CD4-positive, alpha-beta T cell treated with Interleukin-6 at 100 ng/mL for 8 hours (primary cell): ENCODE measurements at places on chromosomes 6 and 20.

- no peak for DNase-seq
Measured at GRCh38 chr20:11155156-11155756, 481.5 kb upstream of the JAG1 start.

GRCh38 chr6:147170269-147170668 lies 33.9 kb upstream of the STXBP5 start:
- no peak for DNase-seq

- no peak for DNase-seq
Measured at GRCh38 chr6:99607416-99608036, 893 bp downstream of the PRDM13 start.

DNA sequence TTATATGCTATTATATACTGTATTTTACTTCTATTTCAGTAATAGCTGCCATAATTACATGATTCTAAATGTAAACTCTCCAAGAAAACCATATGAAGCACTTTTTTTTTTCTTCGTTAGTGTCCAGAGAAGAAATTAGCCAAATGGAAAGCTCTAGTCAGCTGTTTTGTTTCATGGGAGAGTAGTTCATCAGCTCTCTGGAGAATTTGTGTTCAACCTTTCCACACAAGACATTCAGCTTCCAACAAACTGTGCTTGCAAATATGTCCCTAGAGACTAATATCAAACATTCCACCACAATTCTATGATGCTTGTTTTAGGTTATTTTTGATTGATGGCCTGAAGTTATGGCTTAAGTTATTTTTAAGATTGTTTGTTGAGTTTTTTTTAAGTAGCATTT lies 19.5 kb downstream of the FHL5 start:
- DNase-seq = no peak

GRCh38 chr6:1363729-1364572 lies 25.4 kb upstream of the FOXF2 start:
- no peak for DNase-seq

DNA sequence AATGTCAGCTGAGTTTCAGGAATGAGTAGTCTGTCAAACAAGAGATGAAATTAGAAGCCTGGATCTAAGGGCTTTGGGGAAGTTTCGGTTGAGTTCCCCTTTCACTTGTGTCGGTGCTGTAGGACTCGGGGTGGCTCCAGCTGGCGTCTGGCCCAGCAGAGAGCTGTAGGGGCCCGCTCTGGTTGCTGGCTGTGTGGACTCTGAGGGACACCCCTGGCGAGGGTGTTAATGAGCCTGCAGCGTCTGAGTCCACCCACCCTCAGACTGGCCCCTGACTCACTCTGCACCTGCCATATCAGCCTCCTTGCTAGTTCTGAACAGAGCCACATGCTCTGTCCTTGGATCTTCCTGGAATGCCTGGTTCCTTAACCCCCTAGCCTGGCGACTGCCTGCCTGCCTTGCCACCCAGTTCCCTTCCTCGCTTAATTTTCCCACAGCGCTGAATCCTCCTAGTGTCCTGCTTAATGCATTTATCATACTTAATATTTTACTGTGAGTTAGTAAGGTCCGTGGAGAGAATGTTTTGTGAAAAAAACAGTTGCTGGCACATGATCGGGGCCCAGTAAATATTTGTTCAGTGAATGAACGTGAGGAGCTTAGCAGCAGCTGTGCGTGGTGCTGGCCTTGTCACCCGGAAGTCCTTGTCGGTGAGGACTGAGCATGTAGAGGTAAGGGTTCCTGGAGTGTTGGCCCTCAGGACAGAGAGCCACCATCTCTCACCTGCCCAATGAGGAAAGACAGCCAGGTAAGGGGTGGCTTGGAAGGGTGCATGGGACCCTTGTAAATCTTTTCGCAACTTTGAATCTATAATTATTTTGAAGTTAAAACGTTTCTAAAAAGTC lies 1.6 kb downstream of the DNAJC5 start:
- no peak for DNase-seq
